ENCODE measurements at places on chromosomes 4 and X. TPM values are rescaled to one million over a fixed set of nuclear protein-coding genes. Genes with fewer than 3 reads are reported as not detected.

DNA sequence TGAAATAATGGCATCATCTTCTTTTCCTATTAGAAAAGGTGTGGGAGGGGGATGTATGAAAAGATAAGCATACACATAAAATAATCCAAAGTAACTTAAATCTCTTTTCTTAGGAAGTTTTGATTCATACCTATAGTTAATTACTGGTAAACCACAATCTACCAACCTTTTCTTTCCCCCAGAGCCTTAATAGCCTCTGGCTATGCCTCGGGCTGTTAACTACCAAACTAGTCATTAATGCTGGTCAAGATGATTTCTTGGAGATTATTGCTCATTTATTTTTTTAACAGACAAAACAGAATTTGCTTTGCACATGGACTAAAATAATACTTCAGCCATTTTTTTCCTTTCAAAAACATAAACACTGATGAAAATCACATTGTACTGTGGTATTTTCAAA, 16.9 kb downstream of the NAA11 start:
- H3K27ac ChIP-seq = no peak overlapping the region
- DNase-seq = no peak
- H3K27me3 ChIP-seq = no peaks in the 10 kb centered on the region
- H3K4me3 ChIP-seq = no peak overlapping the region

DNA sequence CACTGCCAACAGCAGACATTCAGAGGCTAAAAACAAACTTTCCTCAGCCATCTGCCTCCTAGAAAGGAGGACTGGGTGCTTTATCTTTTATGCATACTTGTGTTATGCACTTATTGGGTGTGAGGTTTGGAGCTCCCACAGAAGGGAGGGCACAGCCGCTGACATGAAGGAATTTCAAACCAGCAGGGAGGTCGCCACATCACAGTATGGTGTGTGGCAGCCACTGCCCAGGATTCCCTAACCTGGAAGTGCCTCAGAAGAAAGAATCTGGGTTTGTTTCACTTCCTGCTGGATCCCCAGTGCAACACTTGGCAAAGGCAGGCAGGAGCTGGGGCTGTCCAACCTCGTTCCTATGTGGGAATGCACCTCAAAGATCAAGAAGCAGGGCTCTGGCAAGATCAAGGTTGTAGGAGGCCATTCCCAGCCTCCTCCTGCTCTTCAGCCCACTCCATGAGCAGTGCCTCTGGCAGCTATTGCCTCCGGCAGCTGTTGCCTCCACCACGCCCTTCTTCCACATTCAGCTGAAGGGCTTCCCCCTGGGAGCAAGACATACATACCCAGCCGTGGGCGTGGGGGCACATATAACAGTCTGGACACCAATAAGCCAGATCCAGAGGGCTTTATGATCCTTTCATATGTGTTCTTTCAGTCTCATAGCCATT, 109.0 kb upstream of the MAMLD1 start:
- H3K4me1 ChIP-seq = no peaks in the 10 kb centered on the region
- H3K27me3 ChIP-seq = no peaks in the 10 kb centered on the region
- DNase-seq = no peak

- no peaks in the 10 kb centered on the region for H3K36me3 ChIP-seq
- no peak overlapping the region for H3K4me3 ChIP-seq
- no peak overlapping the region for H3K27ac ChIP-seq
- no peaks in the 10 kb centered on the region for H3K4me1 ChIP-seq
- no peak for DNase-seq
These were observed 237.8 kb upstream of the ARSJ start for GRCh38 chr4:114217150-114217817.

GRCh38 chrX:137119049-137119448, 85.3 kb upstream of the GPR101 start:
- no peak for DNase-seq
- H3K4me3 ChIP-seq = no peak overlapping the region
- no peaks in the 10 kb centered on the region for H3K4me1 ChIP-seq
- H3K36me3 ChIP-seq = no peaks in the 10 kb centered on the region
- no peak overlapping the region for H3K27ac ChIP-seq
- no peaks in the 10 kb centered on the region for H3K27me3 ChIP-seq

DNA sequence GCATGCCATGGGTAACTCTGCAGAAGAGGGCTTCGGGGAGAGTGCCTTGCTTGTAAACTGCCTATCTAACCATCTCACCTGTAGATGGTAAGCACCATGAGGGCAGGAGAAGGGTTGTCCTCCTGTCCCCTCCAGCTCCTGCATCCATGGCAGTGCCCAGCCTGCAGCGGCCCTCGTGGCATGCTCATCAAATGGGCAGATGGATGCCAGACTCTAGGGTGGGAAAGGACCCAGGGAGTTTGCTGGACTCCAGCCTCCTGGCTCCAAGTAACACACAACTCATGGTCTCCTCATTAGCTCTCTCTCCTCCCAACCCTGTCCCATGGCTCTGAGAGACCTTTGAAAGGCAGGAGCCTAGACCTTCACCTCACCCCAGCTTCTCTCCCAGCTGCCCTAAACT, 29.7 kb upstream of the CRMP1 start:
- no peaks in the 10 kb centered on the region for H3K4me1 ChIP-seq
- no peaks in the 10 kb centered on the region for H3K36me3 ChIP-seq
- H3K27ac ChIP-seq = no peak overlapping the region
- H3K4me3 ChIP-seq = no peak overlapping the region
- no peaks in the 10 kb centered on the region for H3K27me3 ChIP-seq

GRCh38 chr4:55561889-55562288, 15.2 kb upstream of the CLOCK start:
- peaks cover 8% of the 10 kb centered on the region for H3K4me1 ChIP-seq
- H3K27me3 ChIP-seq = no peaks in the 10 kb centered on the region
- no peak overlapping the region for H3K27ac ChIP-seq
- DNase-seq = no peak

DNA sequence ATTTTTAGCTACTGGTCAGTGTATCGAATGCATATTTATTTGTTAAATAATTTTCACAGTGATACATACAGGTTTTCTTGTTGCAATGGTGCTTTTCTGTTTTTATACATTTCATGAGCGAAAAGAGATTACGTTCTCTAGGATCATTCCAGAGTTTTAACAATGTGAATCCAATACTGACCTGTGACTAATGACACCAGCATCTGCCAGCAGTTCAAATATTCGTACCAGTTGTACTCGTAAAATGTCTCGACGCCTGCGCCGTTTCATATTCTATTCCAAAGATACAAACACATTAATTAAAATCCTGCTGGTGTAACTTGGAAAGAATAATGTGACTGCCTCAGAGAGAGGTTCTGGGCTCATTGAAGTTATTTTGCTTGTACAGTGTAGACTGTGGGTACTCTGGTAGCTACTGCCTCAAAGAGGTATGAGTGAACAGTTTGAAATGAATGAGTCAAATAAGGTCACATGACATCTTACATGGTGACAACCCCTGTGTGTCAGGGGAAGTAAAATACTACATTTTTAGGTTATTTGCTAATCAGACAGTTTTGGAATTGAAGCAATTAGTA, 80.7 kb downstream of the ZAR1 start:
- DNase-seq = no peak
- H3K4me1 ChIP-seq = no peaks in the 10 kb centered on the region
- peaks cover 98% of the 10 kb centered on the region for H3K36me3 ChIP-seq

- peak overlapping the region; percentile 90 for H3K27ac ChIP-seq
- DNase-seq = no peak
- no peaks in the 10 kb centered on the region for H3K27me3 ChIP-seq
- H3K4me3 ChIP-seq = peak overlapping the region; percentile 77
- H3K4me1 ChIP-seq = peaks cover 9% of the 10 kb centered on the region
These were observed 429 bp downstream of the NOCT start for GRCh38 chr4:139015948-139016471.

GRCh38 chr4:169150806-169151205, 120.0 kb downstream of the SH3RF1 start:
- no peak overlapping the region for H3K4me3 ChIP-seq
- DNase-seq = no peak
- no peak overlapping the region for H3K27ac ChIP-seq
- H3K36me3 ChIP-seq = peaks cover 4% of the 10 kb centered on the region
- no peaks in the 10 kb centered on the region for H3K4me1 ChIP-seq

DNA sequence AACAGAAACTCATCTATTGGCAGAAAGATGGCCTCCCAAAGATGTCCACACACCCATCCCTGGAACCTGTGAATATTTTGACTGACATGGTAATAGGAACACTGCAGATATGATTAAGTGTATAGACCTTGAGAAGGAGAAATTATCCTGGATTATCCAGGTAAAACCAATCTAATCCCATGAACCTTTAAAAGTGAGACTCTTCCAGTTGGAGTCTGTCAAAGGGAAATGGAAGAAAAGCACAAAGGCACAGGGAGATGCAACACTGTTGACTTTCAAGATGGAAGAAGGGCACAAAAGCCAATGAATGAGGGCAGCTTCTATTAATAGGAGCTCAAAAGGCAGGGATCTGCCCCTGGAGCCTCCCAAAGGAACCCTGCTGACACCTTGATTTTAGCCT, 83.0 kb downstream of the AMELX start:
- H3K27ac ChIP-seq = no peak overlapping the region
- no peaks in the 10 kb centered on the region for H3K4me1 ChIP-seq
- no peak overlapping the region for H3K4me3 ChIP-seq
- H3K36me3 ChIP-seq = no peaks in the 10 kb centered on the region
- DNase-seq = no peak
- no peaks in the 10 kb centered on the region for H3K27me3 ChIP-seq

DNA sequence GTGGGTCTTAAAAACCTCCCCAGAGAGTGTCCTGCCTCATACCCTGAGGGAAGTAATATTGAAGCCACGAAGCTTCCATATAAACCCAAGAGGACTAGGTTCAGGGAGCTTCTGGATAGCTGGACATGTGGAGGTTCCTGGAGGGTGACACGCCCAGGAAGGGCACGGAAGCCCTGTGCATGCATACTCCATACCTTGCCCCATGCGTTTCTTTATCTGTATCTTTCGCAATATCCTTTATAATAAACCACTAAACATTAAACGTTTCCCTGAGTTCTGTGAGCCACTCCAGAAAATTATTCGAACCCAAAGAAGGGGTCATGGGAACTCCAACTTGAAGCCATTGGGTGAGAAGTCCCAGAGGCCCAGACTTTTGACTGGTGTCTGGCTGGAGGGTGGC, 45.7 kb upstream of the HPF1 start:
- H3K4me3 ChIP-seq = no peak overlapping the region
- H3K27ac ChIP-seq = no peak overlapping the region
- no peaks in the 10 kb centered on the region for H3K4me1 ChIP-seq
- H3K36me3 ChIP-seq = no peaks in the 10 kb centered on the region
- DNase-seq = no peak

GRCh38 chr4:141153751-141154510, 20.7 kb upstream of the RNF150 start:
- H3K27me3 ChIP-seq = no peaks in the 10 kb centered on the region
- H3K27ac ChIP-seq = no peak overlapping the region
- H3K4me1 ChIP-seq = no peaks in the 10 kb centered on the region
- H3K36me3 ChIP-seq = no peaks in the 10 kb centered on the region

GRCh38 chr4:124937993-124938392, 225.5 kb upstream of the ANKRD50 start:
- no peaks in the 10 kb centered on the region for H3K4me1 ChIP-seq
- no peaks in the 10 kb centered on the region for H3K36me3 ChIP-seq
- H3K27me3 ChIP-seq = no peaks in the 10 kb centered on the region
- H3K27ac ChIP-seq = no peak overlapping the region

GRCh38 chr4:35541888-35542213, 702.5 kb downstream of the ARAP2 start:
- no peak overlapping the region for H3K4me3 ChIP-seq
- H3K4me1 ChIP-seq = no peaks in the 10 kb centered on the region
- no peaks in the 10 kb centered on the region for H3K36me3 ChIP-seq
- H3K27me3 ChIP-seq = no peaks in the 10 kb centered on the region
- no peak for DNase-seq
- H3K27ac ChIP-seq = no peak overlapping the region

GRCh38 chr4:1356181-1356998, 9.4 kb downstream of the UVSSA start:
- no peak overlapping the region for H3K4me3 ChIP-seq
- DNase-seq = peak; percentile 88
- no peaks in the 10 kb centered on the region for H3K27me3 ChIP-seq
- H3K27ac ChIP-seq = no peak overlapping the region

- peaks cover 46% of the 10 kb centered on the region for H3K27me3 ChIP-seq
- H3K36me3 ChIP-seq = no peaks in the 10 kb centered on the region
- peaks cover 20% of the 10 kb centered on the region for H3K4me1 ChIP-seq
- DNase-seq = no peak
- H3K4me3 ChIP-seq = peak overlapping the region; percentile 10
- H3K27ac ChIP-seq = no peak overlapping the region
These were observed 721 bp downstream of the FAM184B start for GRCh38 chr4:17780501-17781299.

Gene PRR32
- total RNA-seq = not detected

Gene RS1
- total RNA-seq = not detected

Gene CFAP299
- total RNA-seq = not detected
